ENCODE measurements at places on chromosomes 5 and 9.

GRCh38 chr5:131214609-131215227 is 44.0 kb downstream of the LYRM7 start:
- no peak for DNase-seq

GRCh38 chr5:72353046-72353445 is 32.9 kb downstream of the PTCD2 start:
- DNase-seq: peak; percentile 68

- DNase-seq: no peak
Observed at GRCh38 chr9:92762781-92763708, 1.6 kb downstream of the BICD2 start.

GRCh38 chr5:173557123-173557903 is 59.1 kb downstream of the BOD1 start:
- no peak for DNase-seq

DNA sequence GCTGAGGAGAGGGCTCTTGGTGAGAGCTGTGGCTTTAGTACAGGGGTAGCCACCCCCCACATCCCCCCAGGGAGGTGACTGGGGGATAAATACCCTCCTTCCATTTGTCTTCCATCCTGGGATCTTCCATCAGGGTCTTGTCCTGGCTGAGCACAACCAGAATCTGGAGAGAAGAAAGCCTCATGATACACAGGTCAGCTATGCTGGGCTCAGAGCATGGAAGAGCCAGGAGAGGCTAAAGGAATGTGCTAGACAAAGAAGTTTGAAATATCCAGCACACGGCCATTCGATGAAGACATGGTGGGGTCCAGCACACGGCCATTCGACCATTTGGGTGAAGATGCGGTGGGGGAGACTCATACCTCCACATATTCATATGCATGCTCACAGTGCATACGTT is 30.0 kb downstream of the ROPN1L start:
- DNase-seq: no peak

DNA sequence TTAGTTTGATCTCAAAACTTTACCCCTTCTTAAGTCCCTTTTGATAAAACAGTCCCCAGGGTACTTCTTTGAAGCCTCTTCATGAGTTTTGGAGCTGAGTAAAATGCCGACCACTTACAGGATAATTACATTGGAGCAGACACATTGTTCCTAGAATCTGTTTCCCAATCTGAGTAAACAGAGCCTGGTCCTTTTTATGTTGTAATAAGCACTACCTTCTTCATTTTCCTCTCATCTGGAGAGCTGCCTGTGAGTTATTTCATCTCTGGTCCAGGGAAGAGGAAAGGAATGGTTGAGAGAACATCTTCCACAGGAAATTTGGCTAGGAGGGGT is 26.3 kb upstream of the GALNT10 start:
- no peak for DNase-seq

- DNase-seq: peak; percentile 91
Observed at GRCh38 chr9:120394058-120394669, 185.8 kb downstream of the CDK5RAP2 start.

- DNase-seq: no peak
Observed at GRCh38 chr5:99068944-99069650, 140.3 kb upstream of the CHD1 start.

DNA sequence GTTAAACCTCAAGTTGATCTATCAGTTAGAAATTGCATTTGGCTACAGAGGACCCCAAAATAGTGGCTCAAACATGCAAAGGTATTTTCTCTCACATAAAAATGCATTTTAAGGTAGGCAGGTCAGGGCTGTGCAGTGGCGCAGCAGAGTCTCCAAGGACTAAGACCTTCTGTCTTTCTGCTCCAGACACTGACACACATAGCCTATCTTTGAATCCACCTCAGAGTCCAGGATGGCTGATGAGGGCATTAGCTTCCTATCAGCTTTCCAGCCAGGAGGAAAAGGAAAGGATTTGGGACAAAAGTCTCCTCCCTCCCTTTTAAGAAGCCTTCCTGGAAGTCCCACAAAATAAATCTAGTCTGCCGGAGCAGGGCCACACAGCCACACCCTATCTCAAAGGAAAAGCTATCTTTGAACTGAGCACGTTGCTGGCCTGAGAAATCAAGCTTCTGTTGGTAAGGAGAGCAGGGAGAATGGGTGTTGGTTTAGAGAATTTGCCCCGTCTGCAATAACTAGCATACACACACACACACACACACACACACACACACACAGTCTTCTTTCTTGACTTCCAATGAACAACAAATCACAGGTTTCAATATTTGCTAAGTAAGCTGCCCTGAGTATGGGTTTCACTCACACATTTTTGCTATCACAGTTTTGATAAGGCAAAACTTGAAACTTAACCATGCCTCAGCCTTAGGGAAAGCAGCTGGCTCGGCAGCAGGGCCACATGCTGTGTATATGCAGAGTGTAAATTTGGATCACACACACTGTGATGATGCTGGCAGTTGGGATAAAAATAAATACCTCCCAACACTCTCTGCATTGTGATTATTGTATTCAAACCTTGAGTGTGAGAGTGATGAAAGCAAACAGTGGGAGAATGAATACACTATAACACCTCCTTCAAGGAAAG is 116.6 kb upstream of the MAP3K1 start:
- DNase-seq: peak; percentile 10

- DNase-seq: no peak
Observed at GRCh38 chr5:142810743-142811290, 40.6 kb downstream of the ARHGAP26 start.

GRCh38 chr9:8857068-8857925 is 1057.7 kb upstream of the DMAC1 start:
- DNase-seq: peak; percentile 6

DNA sequence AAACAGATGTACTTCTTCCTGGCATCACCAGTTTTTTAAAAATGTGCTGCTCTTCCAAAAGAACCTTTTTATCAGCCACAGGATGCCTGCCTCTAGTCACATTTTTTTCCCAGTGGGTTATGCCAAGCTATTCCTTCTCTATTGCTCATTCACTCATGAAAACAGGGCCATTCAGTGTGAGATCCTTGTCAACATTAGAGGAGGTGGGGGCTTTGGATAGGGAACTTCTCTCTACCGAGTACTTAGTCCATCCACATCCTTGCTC is 3.1 kb downstream of the TMEM252 start:
- no peak for DNase-seq

- DNase-seq: no peak
Observed at GRCh38 chr9:9792144-9792857, 820.5 kb downstream of the PTPRD start.

DNA sequence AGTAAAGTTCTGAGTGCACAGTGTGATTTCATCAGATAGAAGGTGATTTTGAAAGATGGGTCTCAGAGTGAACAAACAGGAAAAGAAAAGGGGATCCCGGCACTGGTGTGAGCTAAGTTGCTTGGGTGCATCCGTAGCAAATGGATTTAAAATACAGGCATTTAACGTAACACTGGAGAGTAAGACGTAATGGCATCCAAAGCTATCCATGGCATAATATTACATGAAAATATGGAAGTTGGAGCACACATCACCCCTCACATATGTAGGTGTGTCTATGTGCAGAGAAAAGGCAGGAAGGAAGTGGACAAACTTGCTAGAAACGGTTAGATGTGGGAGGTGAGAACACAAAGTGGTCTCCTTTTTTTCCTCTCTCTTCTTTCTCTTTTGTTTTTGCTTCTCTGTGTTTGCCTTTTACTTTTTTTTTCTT is 38.2 kb upstream of the SEMA4D start:
- DNase-seq: no peak

- peak; percentile 97 for DNase-seq
Observed at GRCh38 chr5:111859533-111860270, 102.7 kb upstream of the NREP start.

- no peak for DNase-seq
Observed at GRCh38 chr5:60340965-60341471, 358.9 kb downstream of the DEPDC1B start.

- DNase-seq: no peak
Observed at GRCh38 chr9:75488719-75489110, 400.4 kb downstream of the OSTF1 start.

DNA sequence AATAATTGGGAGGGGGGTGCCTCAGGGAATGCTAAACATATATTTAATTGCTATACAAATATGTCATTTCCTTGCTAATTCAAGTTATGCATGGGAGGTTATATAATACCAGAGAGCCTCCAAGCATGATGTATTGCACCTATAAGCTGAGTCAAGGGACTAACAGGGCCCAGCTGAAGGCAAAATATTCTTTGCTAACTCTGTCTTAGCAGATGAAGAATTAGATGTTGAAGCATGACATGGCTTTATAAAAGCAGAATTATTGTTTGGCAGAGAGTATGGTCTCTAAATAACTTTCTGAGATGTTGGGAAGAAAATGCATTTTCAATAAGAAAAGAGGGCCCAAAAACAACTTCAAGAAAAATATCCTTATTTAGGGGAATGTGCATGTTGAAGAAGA is 60.4 kb downstream of the SGCD start:
- no peak for DNase-seq

DNA sequence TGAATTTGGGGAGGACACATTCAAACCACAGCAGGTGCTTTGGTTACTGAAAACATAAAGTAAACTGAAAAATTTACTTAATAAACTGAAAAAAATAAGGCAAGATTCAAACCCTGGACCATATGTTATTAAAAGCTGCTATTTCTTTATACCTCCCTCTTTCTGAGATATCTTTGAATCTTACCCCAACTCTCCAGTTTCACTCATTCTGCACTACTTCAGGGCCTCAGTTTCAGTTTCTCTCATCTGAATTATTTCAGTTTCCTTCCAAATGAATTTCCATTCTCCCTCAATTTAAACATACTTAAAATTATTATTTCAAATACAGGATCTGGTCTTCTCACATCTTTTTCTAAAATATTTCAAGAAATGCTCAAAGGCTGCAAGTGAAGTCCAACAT is 4.9 kb upstream of the OXCT1 start:
- DNase-seq: no peak

GRCh38 chr5:123610209-123610608 is 98.2 kb downstream of the CSNK1G3 start:
- DNase-seq: peak; percentile 19

DNA sequence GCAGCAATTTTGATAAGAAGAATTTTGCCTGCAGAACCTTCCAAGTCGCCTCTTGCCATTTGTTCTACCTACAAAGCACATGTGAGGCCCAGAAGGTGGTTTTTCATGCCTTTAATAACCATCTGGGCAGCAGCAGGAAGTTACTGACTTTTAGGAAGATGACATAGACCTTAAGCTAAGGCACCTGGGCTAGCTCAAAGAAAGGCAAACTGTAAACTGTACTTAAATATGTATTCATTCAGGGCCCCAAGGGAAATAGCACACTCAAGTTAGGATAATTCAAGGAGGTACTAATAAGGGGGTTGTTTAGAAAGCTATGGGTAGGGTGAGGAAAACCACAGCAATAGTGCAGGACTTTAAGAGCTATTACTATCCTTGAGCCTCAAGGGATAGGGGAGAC is 57.3 kb upstream of the HSPB3 start:
- no peak for DNase-seq

- peak; percentile 34 for DNase-seq
Observed at GRCh38 chr5:168592014-168592368, 12.8 kb upstream of the PANK3 start.

GRCh38 chr5:168578006-168578405 is 1.2 kb downstream of the PANK3 start:
- peak; percentile 53 for DNase-seq

GRCh38 chr9:92616655-92617111 is 53.2 kb downstream of the IPPK start:
- DNase-seq: peak; percentile 33

DNA sequence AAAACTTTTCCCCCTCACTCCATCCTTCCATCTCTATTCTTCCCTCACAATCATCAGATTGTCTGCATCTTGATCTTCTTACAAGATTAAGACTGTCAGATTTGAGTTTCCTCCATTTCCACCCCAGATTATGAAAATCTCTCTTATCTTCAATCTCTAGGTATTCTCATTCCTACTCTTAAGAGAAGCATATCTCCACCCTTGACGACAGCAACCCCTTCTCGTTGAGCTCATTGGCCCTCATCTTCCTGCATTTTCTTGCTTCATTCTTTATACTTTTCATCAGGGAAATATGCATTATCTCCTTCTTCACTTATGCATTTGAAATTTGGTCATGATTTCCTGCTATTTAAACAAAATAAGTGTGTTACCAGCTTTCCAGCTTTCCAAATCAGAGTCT is 301.3 kb downstream of the DNAH5 start:
- DNase-seq: no peak

DNA sequence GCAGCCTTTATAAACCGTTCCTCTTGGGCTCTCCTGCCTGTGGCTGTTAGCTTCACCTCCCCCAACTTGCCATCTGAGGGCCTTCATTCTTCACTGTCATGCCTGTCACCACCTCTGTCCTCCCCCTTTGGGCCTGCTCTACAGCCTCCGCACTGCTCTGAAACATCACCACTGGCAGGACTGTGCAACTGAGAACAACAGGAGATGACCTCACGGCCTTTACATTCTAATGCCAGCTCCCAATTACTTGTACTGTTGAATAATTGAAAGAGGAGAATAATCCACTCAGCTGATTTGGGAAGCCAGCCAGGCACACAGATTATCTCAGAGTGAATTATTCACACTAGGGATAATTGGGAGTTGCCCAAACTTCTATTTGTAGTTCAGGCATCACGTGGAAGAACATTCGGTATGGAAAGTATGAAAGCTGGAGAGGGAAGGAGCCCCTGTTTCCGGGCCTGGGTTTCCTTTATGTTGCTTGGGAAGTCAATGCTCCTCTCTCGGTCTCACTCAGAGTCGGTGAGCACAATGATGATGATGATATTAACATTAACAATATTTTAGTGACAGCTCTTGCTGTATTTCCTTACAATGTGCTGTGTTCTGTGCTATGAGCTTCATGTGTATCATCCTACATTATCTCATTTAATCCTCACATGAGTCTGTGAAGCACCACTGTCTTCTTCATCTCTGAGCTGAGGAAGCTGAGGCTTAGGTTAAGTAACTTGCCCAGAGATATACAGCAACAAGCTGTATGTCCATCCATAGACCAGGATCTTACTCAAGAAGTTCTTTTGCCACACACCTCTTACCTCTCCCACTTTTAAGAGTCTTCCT is 99.3 kb upstream of the LRRTM2 start:
- DNase-seq: peak; percentile 94

DNA sequence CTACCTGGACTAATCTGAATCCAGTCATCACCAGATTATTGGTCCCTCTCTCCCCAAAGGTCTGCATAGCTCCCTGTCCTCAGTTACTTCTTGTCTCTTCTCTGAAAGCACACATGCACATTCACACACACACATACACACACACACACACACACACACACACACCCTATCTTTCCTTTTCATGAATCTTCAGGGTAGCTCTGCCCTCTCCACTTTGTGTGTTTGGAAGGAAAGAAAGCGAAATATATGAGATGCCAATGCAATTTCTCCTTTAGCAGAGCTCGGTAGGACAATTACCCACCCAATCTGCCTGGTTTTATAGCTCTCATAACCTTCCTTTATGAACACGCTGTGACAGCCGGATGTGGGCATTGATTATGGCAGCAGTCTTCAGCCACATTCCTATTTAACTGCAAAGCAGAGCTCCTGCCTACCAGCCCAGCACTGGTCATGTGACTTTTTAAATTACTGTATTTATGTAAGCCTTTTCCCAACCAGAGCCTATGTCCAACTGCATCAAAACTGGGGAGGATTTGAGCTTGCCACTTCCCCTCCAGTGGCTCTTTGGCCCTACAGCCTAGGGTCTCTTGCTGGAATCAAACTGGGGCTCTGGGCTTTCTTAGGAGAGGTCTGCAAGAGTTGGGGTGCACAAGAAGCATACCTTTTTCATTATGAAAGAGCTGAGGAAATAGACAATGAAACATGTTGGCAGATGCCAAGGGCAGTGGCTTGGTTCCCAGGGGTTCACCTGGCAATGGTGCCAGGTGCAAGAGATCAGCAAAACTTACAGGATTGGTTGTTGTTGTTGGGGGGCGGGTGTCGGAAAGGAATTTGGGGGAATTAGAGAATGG is 20.8 kb upstream of the MATR3 start:
- peak; percentile 53 for DNase-seq

All from cardiac fibroblast (primary cell).